Large intestine (tissue), 12 donors: ENCODE measurements at places on chromosomes 5 and 9. TPM values are rescaled to one million over a fixed set of nuclear protein-coding genes. Genes with fewer than 3 reads are reported as not detected.

GRCh38 chr9:84862810-84863287 lies 193.3 kb downstream of the NTRK2 start:
- no peaks in the 10 kb centered on the region for H3K4me1 ChIP-seq
- H3K27me3 ChIP-seq: no peaks in the 10 kb centered on the region
- no peaks in the 10 kb centered on the region for H3K36me3 ChIP-seq
- H3K27ac ChIP-seq: no peak overlapping the region
- no peak for DNase-seq

GRCh38 chr5:149053072-149053695 lies 9.7 kb downstream of the SH3TC2 start:
- H3K4me1 ChIP-seq: peaks cover 2% of the 10 kb centered on the region
- H3K4me3 ChIP-seq: no peak overlapping the region
- no peaks in the 10 kb centered on the region for H3K27me3 ChIP-seq
- no peaks in the 10 kb centered on the region for H3K36me3 ChIP-seq
- no peak overlapping the region for H3K27ac ChIP-seq

DNA sequence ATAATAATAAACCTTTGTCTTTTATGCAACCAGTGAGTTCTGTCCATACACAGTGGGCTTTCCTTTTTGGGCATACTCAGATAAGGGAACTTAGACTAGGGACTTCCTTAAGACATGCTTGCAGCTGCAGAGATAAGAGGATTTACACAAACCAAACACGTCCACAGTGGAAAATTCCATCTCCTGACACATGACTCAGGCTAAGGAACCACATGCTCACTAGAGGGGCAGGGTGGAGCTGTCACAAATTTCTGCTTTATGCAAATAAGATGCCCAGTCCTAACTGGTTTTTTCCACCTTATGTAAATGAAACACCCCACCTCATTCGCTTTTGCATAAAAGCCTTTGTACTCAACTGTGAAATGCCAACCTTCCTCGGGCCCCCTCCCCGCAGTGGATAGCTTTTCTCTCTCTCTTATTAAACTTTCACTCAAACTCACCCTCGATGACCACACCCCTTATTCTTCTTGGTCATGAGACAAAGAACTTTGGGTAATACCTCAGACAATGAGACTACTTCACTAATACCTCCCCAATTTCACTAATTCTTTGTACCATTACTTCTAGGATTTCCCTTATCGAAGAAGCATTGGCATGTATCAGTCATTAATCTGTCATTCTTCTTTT lies 170.3 kb upstream of the FTMT start:
- no peak for DNase-seq
- H3K27me3 ChIP-seq: no peaks in the 10 kb centered on the region
- H3K4me1 ChIP-seq: no peaks in the 10 kb centered on the region
- H3K27ac ChIP-seq: no peak overlapping the region
- H3K36me3 ChIP-seq: no peaks in the 10 kb centered on the region
- H3K4me3 ChIP-seq: no peak overlapping the region

- H3K36me3 ChIP-seq: no peaks in the 10 kb centered on the region
- H3K27ac ChIP-seq: no peak overlapping the region
- no peak overlapping the region for H3K4me3 ChIP-seq
- DNase-seq: no peak
Measured at GRCh38 chr5:137091472-137091871, 407.7 kb downstream of the SPOCK1 start.

- no peak for DNase-seq
- no peaks in the 10 kb centered on the region for H3K4me1 ChIP-seq
- no peaks in the 10 kb centered on the region for H3K36me3 ChIP-seq
- H3K4me3 ChIP-seq: no peak overlapping the region
- H3K27ac ChIP-seq: no peak overlapping the region
Measured at GRCh38 chr9:36053971-36054370, 17.3 kb downstream of the RECK start.

DNA sequence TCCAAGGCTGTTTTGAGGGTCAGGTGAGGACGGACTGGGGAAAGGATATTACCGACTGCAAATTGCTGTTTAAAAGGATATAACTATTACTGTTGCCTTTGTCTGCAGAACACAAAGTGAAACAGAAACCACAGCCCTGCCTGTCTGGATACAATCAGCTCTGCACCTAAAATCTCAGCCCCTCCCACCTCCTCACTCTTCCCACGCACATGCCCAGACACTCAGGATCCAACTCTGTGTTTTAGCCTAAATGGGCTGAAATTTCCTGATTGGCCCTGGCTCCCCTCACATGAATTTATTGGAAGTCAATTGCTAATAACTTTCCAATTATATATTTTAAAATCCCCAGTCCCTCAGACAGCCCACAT lies 176.3 kb upstream of the PPP1R26 start:
- no peaks in the 10 kb centered on the region for H3K4me1 ChIP-seq
- H3K4me3 ChIP-seq: no peak overlapping the region
- peak; percentile 29 for DNase-seq
- H3K27ac ChIP-seq: no peak overlapping the region

DNA sequence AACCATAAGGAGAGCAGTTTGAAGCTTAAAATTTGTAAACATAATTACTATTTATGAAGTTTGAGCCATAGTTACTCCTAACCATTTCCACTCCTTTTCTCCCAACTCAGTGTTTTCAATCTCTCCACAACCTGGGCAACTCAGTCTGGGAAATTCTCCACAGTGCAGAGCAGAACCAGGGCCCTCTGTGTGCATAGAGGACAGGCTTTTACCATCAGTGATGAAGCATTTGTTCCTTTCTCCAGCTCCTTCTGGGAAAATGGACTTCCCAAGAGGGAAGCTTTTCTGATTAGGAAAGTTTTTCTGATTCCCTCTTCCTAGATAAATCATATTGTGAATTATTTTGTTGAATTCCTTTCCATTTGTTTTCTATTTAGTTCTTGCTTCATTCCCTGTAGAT lies 132.3 kb upstream of the MPDZ start:
- no peak for DNase-seq
- no peak overlapping the region for H3K4me3 ChIP-seq
- no peaks in the 10 kb centered on the region for H3K36me3 ChIP-seq
- no peaks in the 10 kb centered on the region for H3K4me1 ChIP-seq
- no peak overlapping the region for H3K27ac ChIP-seq
- no peaks in the 10 kb centered on the region for H3K27me3 ChIP-seq

DNA sequence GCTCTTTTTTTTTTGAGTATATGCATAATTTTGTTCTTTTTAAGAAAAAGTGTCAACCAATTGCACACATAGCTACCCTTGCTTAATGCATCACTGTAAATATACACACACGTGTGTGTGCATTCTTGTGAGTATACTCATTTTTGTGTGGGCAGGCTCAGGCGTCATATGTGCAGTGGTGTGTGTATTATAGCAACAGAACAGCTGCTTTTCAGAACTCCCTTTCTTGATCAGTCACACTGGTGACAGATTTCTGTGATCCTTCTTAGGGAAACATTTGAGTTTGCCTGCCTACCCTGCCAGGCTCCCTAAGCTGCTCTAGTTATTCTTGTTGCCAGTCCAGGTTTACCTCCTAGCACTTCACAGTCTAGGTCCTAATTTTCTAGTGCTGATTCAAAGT lies 287.0 kb upstream of the SEMA6A start:
- peaks cover 22% of the 10 kb centered on the region for H3K27me3 ChIP-seq
- H3K4me1 ChIP-seq: no peaks in the 10 kb centered on the region
- H3K27ac ChIP-seq: no peak overlapping the region
- no peak for DNase-seq
- H3K36me3 ChIP-seq: no peaks in the 10 kb centered on the region

- no peak overlapping the region for H3K4me3 ChIP-seq
- no peaks in the 10 kb centered on the region for H3K36me3 ChIP-seq
- peak; percentile 38 for DNase-seq
- no peaks in the 10 kb centered on the region for H3K27me3 ChIP-seq
- peak overlapping the region; percentile 59 for H3K27ac ChIP-seq
- peaks cover 22% of the 10 kb centered on the region for H3K4me1 ChIP-seq
Measured at GRCh38 chr9:72315510-72316311, 49.3 kb downstream of the ZFAND5 start.

DNA sequence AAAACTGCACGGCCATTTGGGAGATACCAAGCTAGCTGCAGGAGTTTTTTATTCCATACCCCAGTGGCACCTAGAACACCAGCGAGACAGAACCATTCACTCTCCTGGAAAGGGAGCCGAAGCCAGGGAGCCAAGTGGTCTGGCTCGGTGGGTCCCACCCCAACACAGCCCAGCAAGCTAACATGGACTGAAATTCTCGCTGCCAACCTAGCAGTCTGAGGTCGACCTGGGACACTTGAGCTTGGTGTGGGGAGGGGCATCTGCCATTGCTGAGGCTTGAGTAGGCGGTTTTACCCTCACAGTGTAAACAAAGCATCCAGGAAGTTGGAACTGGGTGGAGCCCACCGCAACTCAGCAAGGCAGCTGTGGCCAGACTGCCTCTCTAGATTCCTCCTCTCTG lies 108.9 kb upstream of the CHD1 start:
- H3K4me3 ChIP-seq: no peak overlapping the region
- H3K27ac ChIP-seq: no peak overlapping the region
- H3K4me1 ChIP-seq: no peaks in the 10 kb centered on the region
- no peak for DNase-seq
- H3K27me3 ChIP-seq: no peaks in the 10 kb centered on the region

DNA sequence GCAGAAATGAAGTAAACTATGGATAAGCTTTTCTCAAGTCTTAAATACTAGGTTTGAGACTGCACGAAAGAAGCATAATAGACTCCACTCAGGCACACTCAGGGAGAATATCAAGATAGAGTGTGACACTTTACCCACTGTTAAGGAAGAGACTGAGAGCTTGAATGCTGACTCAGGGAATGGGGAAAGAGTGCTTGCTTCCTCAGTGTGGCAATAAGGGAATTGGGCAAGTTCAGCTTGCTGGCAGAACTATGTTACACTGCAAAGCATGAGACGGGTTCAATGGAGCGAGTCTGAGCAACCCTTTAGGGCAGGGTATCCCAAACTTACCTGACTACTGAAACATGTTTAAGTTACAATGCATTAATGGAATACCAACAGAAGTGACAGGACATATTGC lies 237.7 kb upstream of the MEF2C start:
- H3K4me3 ChIP-seq: no peak overlapping the region
- H3K4me1 ChIP-seq: peaks cover 13% of the 10 kb centered on the region
- no peaks in the 10 kb centered on the region for H3K36me3 ChIP-seq

DNA sequence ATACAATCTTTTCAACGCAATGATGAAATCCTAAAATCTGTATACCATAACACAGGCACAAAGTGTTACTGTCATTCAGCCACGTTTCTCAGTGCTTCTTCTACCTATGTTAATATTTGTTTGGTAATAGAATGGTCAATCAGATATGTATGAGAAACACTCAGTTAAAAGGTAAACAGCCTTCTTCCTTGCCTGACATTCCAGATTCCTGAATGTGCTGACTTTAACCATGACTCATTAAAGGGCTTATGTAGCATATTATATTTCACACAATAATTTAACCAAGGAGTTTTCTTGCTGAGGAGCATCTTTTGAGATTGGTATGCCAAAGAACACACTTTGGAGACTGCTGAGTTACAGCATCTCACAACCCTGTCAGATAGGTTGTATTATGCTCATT lies 187.6 kb downstream of the CETN3 start:
- H3K36me3 ChIP-seq: no peaks in the 10 kb centered on the region
- no peaks in the 10 kb centered on the region for H3K4me1 ChIP-seq
- no peak for DNase-seq
- no peak overlapping the region for H3K27ac ChIP-seq

GRCh38 chr5:44644628-44645027 lies 164.1 kb upstream of the MRPS30 start:
- no peaks in the 10 kb centered on the region for H3K27me3 ChIP-seq
- H3K4me1 ChIP-seq: no peaks in the 10 kb centered on the region
- H3K27ac ChIP-seq: no peak overlapping the region
- no peaks in the 10 kb centered on the region for H3K36me3 ChIP-seq
- DNase-seq: no peak

DNA sequence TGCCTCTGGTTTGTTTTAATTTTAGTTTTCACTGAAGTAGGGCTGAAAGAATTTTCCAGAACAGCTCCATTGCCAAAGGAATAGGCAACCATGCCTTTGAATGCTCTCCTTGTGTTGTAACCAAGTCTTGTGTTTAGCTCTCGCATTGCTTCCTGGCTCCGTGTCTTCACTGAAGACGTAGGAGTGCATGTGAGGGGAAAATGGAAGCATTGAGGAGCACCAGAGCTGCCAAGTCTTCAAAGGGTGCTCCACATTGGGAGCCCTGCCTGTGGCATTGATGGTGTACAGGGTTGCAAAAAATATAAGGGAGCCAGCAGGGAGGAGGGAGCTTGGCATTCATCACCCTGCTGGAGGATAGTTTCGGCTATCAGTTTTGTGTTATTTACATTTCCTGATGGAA lies 86.6 kb downstream of the NTRK2 start:
- H3K4me1 ChIP-seq: no peaks in the 10 kb centered on the region
- peaks cover 2% of the 10 kb centered on the region for H3K27me3 ChIP-seq
- no peak overlapping the region for H3K27ac ChIP-seq
- no peak for DNase-seq
- H3K4me3 ChIP-seq: no peak overlapping the region

GRCh38 chr5:153601377-153601776 lies 110.9 kb downstream of the GRIA1 start:
- DNase-seq: no peak
- H3K4me1 ChIP-seq: no peaks in the 10 kb centered on the region
- H3K36me3 ChIP-seq: no peaks in the 10 kb centered on the region
- no peaks in the 10 kb centered on the region for H3K27me3 ChIP-seq
- H3K27ac ChIP-seq: no peak overlapping the region
- H3K4me3 ChIP-seq: no peak overlapping the region

DNA sequence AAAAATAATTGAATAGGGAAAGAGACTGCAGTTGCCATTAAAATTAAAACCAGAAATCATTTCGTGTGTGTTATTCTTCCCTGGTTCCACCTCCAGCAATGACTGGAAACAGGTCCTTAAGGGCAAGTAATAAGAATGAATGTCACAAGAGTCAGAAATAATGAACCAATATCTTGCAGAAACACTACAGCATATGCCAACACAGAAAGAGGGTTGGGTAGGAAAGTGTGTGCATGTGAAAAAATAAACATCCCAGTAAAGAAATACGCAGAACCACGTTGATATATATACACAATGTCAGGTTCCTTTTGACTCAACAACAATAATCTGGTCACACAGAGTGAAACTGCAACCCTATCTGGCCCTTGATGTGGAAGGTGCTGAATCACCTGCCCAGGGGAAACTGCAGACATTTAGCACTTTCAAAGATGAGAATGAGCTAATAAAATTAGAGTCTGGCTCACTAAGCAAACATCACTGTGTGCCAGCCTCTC lies 15.0 kb downstream of the HMHB1 start:
- no peaks in the 10 kb centered on the region for H3K36me3 ChIP-seq
- H3K4me3 ChIP-seq: no peak overlapping the region
- H3K27me3 ChIP-seq: no peaks in the 10 kb centered on the region
- H3K27ac ChIP-seq: no peak overlapping the region

GRCh38 chr9:135034106-135034505 lies 53.4 kb upstream of the OLFM1 start:
- no peaks in the 10 kb centered on the region for H3K4me1 ChIP-seq
- H3K27ac ChIP-seq: no peak overlapping the region
- H3K27me3 ChIP-seq: no peaks in the 10 kb centered on the region
- no peak for DNase-seq
- H3K36me3 ChIP-seq: no peaks in the 10 kb centered on the region
- H3K4me3 ChIP-seq: no peak overlapping the region

The TAF11L13 gene
- polyA plus RNA-seq: not detected

The RGMB gene
- 53.2 TPM for polyA plus RNA-seq

The PCSK5 gene
- polyA plus RNA-seq: 123 TPM

The MAP3K1 gene
- 25.6 TPM for polyA plus RNA-seq

The TARS1 gene
- 75.9 TPM for polyA plus RNA-seq

The PCDHB11 gene
- 1.1 TPM for polyA plus RNA-seq

The OR1J2 gene
- not detected for polyA plus RNA-seq

The MLANA gene
- polyA plus RNA-seq: 0.54 TPM

The PFDN1 gene
- 57.7 TPM for polyA plus RNA-seq

The SNX2 gene
- polyA plus RNA-seq: 133 TPM

The POLE3 gene
- polyA plus RNA-seq: 48.0 TPM

The HSPB3 gene
- polyA plus RNA-seq: 0.61 TPM
